ENCODE measurements at places on chromosomes 2 and 18.

DNA sequence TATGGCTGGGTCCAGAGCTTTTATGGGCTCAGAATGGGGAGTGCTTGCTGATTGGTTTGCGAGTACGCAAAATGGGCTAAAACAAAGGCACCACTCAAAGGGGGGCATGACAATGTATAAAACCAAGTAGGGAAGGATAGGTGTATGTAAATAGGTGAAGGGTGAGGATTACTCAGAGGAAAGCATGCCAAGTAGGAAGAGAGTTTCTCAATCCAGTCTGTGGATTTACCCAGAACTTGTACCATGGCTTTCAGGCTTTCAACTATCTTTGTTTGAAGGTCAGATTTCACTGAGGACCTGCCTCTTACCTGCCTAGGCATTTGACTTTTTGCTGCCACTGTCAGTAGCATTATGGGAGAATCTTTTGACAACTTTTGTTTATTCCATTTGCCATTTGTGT, 92.3 kb downstream of the RAB3GAP1 start:
- peak; percentile 43 for DNase-seq

DNA sequence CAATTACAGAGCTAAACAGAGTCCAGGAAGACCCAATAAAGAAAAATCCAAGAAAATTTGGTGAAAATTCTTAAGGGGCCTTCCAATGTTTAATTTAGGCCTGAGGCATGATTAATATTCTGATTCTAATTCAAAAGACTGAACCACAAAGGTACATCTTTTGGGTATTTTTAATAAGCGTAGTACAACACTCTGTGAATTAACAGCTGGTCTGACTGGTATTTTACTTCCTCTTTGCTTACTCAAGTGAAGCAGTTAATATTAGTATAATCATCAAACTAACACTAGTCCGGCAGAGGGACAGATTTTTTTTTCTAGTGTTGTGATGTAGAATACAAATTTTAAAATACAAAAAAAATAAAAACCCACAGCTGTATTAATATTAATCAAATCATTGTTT, 652.9 kb downstream of the NR4A2 start:
- DNase-seq, result no peak

DNA sequence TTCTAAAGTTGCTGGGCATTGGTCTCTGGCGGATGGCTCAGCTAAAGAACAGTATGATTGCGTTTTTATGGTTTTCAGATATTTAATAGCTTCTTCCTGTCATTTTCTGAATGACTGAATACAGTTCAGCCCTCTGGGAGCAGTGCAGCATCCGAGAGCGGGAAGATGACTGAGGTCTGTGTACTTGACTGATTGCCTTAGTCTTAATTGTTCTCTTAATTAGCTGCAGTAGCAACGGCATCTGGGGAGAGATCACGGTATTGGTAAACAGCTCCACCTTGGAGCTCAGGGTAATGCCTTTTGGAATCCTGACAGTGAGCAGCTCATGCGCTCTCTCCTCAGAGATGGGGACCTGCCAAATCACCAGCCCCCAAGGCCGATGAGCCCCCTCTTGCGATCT, 481.4 kb upstream of the SPRED2 start:
- DNase-seq, result no peak

GRCh38 chr2:191352536-191352935, 107.3 kb downstream of the MYO1B start:
- peak; percentile 82 for DNase-seq

DNA sequence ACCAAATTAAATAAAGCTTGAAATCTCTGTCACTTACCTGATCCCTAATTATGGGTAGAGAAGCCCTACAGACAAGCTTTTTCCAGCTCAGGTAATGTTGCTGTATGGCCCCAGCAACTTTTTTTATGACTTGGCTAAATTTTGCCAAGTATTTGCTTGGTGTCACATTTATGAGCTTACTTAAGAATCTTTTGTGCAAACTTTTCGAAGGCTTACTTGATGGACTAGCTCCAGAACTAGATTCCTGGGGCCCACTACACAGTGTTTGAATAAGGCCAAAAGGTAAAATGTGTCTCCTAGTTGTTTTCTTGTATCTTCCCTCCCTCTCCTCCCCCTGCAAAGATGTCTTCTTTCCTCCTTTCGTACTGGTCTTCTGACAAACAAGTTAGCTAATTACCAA, 257.9 kb downstream of the OSR1 start:
- no peak for DNase-seq

- no peak for DNase-seq
Measured at GRCh38 chr2:113050921-113051895, 1.5 kb downstream of the IL36B start.

DNA sequence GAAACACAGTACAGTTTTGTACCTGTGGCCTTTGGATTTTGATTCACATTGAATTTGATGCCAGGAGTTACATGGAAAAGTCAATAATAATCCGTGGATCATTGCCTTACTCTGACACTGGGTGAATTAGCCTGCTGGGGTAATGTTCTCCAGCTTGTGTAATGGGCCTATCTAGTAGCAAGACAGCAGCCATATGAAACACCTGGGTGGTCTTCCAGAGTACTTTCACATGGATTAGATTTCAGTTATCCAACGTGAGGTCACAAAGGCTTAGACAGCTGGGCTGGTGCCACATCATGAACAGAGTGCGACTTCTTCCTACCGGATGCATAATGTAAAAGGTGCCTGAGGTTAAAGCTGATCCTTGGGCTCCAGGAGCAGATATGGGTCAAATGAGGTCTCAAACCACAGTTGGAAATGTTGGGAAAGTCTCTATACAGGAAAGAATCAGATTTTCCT, 486.8 kb downstream of the PARD3B start:
- no peak for DNase-seq

DNA sequence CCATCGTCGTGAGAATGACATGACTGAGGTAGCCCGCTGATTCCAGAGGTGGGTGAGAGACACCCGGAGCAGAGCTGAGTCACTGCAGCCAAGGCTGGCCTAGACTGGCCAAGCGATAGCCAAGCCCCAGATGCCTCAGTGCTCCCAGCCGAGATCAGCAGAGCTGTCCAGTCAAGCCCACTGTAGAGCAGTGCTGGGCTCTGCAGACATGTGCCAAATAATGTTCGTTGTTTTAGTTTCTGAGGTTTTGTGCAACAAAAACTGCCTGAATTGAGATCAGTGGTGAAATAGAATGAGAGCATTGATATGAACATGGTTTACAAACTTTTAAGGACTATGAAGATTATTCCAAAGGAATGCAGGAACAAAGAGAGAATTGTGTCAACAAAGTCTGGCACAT, 42.1 kb downstream of the INSIG2 start:
- no peak for DNase-seq

- peak; percentile 68 for DNase-seq
Measured at GRCh38 chr2:226791056-226791486, 8.5 kb downstream of the IRS1 start.

DNA sequence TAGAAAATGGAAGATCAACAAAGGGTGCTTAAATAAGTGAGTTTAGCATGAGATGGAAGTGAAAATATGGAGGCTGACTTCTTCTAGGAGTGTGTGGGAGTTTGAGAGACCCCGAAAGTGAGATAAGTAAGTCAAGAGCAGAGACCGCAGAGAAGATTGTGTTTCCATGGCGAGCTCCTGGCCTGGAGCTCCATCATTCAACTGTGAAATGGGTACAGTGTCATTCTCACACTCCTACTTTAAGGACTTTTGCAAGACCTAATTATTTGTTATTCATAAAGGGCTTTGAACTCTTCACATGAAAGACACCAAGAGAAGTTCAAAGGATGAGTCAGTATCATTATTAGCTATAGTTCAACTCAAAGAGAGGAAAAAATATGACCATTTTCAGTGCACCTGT, 134.2 kb upstream of the PIK3C3 start:
- no peak for DNase-seq

DNA sequence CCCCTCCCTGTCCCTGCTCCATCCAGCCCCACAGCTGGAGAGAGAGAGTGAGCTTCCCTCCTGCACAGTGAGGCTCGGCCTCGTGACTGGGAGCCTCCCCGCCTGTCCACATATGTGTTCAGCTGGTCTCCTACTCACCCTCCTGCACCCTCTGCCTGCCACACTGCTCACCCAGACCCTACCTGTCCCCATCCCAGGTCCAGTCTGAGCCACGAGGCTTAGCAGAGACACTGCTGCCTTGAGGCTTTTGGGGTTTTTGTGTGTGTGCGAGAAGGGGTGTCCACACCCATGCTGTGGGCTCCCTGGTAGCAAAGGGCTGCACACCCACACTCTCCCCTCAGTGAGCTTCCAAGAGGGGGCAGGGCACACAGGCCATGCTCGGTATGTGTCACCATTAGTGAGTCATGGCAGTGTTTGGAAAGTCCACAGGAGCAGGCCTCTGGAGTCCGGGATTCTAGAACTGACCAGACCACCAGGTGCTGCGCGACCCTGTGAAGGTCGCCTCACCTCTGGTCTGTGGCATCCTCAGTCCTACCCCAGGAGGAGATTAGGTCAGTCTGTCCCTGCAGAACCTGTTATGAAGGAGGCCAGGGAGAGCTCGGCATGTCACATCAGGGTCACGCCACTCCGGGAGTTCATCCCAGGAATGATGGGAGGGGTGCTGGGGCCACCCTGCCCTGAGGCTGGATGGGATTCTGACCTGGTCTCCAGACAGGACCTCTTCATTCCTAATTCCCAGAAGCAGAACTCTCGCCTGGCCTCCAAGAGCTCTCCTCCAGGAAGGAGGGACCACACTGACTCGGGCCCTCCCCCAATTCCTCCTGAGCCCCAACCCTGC, 39.9 kb upstream of the SMAD7 start:
- peak; percentile 71 for DNase-seq

DNA sequence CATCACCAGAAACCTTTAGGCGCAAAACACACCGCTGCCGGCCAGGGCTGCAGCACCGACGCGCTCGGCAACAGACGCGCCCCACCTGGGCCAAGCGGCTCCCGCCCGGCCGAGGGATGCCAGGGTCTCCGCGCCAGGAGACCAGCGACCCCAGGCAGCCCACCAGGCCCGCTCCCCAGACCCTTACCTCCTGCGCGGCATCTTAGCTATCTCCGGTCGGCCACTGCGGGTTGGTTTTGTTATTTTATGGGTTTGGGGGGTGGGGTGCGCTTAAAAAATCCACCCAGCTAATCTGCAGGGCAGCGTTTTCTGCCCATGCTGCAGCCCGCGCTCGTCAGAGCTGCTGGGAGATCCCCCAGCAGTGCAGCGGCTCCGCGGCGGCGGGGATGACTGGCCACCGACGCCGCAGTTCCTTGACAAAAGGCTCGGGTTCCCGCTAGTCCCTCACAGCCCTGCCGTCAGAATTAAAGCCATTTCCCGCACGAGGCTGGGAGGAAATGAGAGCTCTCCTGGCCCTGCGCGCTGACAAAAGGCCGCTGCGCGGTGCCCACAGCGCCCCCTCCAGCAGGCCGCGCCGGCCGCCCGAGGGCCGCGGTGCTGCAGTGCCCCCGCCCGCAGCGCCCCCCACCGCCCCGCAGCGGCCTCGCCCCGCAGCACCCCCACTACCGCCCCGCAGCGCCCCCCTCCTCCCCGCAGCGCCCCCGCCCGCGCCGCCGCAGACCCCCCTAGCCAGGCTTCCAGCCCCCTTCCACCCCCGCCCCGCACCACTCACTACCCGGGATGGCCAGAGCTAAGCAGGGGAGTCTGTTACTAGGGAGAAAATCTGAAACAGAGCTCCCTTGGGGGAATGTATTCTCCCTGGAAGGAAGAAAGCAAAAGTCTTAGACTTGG, at the start of gene ADD2:
ADD2 (minus strand) TSS at position 502 of the 891 bp plus-strand sequence. CDS start 61,792 bp downstream, outside the sequence.
- peak; percentile 19 for DNase-seq

DNA sequence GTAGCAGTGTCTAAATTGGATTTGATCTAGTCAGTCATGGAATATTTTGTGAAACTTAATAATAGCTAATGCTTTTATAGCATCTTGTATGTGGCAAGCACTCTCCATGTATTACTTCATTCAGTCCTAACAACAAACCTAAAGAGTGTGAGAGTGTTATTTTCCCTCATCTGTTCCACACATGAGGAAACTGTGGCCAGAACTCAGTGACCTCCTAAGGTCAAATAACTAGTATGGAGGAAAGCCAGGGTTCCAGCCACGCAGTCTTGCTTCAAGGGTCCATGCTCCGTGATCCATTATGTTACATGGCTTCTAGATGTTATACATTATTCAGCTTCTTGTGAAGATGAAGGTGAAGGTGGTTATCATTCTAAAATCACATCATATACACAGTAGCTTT, 45.5 kb downstream of the TWSG1 start:
- peak; percentile 68 for DNase-seq

DNA sequence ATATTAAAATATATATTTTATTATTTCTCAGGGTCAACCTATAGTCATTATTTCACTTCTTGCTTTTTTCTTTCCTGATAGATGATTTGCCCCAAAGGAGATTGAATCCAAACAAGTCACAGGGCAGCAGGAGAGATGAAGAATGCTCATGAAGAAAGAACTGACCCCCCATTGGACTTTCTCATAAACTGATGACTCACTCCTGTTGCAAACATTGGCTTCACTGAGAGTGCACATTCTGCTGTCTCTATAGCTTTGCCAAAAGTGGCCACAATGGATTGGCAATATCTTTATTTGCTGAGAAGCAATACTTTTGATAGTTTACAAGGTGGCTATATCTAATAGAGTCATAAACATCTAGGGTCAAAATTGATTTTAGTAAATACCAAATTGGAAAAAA, 55.9 kb upstream of the ZNF385B start:
- DNase-seq, result peak; percentile 83

DNA sequence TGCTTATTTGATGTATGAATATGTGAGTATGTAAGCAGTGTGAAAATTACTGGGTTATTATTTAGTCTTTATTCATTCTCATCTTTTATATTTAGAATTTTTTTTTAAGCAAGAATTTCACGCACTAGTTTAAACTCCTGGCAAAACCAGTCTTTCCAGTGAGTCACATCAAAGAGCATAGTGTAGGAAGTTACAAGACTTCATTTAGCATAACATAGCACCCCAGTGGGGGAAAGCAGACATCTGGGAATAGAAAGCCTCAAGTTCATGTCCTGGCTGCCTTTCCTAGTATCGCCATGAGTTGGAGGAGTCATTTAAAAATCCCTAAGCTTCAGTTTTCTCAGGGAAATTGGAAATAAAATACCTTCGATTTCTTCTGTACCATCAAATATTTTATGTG, 408.3 kb downstream of the NUP35 start:
- DNase-seq, result peak; percentile 5

DNA sequence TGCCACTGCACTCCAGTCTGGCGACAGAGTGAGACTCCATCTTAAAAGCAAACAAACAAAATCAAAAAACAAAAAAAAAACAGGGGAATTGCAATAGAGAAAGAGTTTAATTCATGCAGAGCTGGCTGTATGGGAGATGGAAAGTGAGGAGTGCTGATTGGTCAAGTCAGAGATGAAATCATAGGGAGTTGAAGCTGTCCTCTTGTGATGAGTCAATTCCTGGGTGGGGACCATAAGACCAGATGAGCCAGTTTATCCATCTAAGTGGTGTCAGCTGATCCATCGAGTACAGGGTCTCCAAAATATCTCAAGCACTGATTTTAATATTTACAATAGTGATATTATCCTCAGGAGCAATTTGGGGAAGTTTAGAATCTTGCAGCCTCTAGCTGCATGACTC, 45.3 kb downstream of the FRZB start:
- DNase-seq, result peak; percentile 55
